A549 treated with RU486 at 1 μM for 4 hours (cell line): ENCODE measurements at places on chromosomes 11 and 22. TPM values are rescaled to one million over a fixed set of nuclear protein-coding genes. Genes with fewer than 3 reads are reported as not detected.

The CRYBB2 gene
- not detected in 5 replicates for total RNA-seq

The APOL4 gene
- not detected in 5 replicates for total RNA-seq

The CFAP300 gene
- 4.9 to 7.1 TPM (median 6.6 TPM) in 5 replicates for total RNA-seq

The FIBIN gene
- not detected in 5 replicates for total RNA-seq
